ENCODE measurements at places on chromosomes 1 and 21. TPM values are rescaled to one million over a fixed set of nuclear protein-coding genes. Genes with fewer than 3 reads are reported as not detected.
A peak's percentile ranks its signal among the peaks of the same experiment; 100 is the strongest.

The OVAAL gene
- 0.61 TPM for total RNA-seq

The MTARC1 gene
- 5.2 TPM for total RNA-seq

The PLEKHN1 gene
- total RNA-seq = 2.3 TPM

The TGFBR3 gene
- 0.17 TPM for total RNA-seq

The RCSD1 gene
- total RNA-seq = not detected

DNA sequence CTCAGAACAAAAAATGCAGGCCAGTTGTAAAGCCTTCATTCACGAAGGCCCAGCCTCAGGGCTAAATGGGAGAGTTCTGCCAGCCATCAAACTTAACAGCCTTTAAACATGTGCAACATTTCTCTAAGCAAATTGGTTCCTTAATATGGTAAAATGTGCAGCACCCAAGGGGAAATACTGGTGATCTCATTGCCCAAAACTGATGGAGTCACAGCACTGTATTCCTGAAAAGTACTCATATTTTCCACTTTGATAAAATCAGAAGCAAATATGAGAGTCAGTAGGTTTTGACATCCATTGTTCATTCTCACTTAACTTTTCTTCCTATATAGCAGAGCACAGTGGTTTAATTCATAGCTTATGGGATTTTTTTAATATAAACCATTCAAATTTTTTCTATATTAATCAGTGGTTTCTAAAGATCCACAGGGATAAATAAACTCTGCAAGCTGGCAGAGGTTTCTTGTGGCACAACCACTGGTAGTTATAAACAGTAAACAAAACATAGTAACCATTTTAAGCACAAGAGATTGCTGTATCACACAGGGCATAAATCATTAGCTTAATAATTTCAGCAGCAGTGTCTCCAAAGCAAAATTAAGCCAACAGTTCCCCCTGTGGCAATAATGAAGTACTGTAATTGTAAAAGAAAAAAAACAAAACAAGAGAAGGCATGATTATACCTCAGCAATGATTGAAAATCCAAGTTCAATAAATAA, 106.9 kb upstream of the LYPLAL1 start:
- peak; percentile 54 for DNase-seq

GRCh38 chr1:29583727-29584126, 347.4 kb downstream of the PTPRU start:
- DNase-seq = peak; percentile 79

- DNase-seq = no peak
Measured at GRCh38 chr21:31558189-31558961, 101.1 kb upstream of the SOD1 start.

DNA sequence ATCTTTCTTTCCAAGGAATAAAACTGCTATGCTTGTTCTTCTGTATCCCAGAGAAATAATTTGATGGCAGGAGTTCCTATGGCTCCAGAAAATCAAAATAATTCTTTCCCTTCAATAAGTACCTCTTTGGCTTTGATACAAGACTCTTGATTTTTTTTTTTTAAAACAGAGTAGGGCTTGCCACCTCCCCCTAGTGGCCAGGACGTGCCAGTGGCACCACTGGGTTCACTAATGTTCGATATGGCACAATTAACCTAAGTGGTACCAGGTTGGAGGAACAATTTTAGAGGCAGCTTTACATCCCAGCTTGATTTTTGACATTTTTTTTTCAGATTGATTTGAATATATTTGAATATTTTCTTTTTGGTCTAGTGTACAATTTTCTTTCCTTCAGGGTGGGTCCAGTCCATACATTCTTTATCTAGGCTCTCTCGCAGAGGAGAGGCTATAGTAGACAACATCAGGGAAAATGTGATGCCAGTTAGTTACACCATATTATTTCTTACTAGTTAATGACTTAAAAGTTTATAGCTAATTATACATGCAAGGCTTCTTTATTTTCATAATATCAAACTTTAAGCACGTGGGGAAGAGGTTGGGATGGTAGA, 330.9 kb downstream of the S1PR1 start:
- peak; percentile 6 for DNase-seq

- peak; percentile 93 for DNase-seq
Measured at GRCh38 chr21:16588433-16588860, 858.7 kb downstream of the USP25 start.

DNA sequence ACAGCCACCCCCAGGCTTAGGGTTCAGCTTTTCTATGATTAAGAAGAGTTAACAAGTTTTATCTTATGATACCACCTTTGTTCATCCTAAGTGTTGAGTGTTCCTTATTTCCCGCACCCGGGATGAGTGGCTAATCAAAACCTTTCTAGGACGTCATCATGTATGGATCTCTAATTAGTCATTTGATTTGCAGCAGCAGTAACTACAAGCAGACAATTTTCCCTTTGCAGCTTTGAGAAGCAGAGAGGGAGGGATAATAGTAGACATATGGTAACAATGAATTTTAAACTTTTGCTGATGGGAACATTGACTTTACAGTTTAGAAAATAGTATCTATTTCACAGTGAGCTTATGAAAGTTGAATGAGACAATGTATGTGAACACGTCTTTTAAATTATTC, 30.8 kb upstream of the SLC35F3 start:
- DNase-seq = no peak
